Inflammatory macrophage (primary cell): ENCODE measurements at places on chromosomes 4 and X.

GRCh38 chrX:7514871-7515599 is 327.9 kb upstream of the VCX start:
- no peak for DNase-seq

DNA sequence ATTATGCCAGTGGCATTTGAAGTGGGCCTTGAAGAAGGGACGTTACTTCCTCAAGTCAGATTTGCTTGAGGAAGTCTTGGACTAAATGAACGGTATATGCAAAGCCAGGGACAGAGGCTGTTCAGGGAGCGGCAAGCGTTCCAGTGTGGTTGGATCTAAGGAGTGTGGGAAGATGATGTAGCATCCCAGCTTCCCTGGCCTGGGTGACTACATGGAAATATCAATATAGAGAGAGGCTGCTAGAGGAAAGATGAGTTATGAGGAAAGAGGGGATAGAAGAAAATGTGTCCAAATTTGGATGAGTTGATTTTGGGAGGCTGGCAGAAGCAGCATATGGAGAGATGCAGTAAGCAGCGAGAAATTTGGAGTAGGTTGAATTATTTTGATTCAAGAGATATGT is 432.5 kb upstream of the TENM3 start:
- DNase-seq: no peak

DNA sequence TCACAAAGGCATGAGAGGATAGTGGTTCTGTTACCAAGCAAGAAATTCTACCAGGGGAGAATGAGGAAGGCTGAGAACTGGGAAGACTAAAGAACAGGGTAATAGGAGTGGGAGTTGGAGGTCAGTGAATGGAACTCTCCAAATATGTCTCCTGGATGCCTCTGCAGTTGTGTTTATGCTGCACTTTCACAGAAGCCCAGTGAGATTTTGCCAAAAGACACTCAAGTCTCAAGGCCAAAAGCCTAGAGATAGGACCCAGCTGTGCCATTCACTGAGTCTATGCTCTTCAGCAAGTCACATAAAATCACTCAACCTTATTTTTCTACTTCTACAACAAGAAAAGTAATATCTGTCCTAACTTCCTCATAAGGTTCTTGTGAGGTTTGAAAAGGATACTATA is 285.4 kb downstream of the UNC5C start:
- DNase-seq: no peak

DNA sequence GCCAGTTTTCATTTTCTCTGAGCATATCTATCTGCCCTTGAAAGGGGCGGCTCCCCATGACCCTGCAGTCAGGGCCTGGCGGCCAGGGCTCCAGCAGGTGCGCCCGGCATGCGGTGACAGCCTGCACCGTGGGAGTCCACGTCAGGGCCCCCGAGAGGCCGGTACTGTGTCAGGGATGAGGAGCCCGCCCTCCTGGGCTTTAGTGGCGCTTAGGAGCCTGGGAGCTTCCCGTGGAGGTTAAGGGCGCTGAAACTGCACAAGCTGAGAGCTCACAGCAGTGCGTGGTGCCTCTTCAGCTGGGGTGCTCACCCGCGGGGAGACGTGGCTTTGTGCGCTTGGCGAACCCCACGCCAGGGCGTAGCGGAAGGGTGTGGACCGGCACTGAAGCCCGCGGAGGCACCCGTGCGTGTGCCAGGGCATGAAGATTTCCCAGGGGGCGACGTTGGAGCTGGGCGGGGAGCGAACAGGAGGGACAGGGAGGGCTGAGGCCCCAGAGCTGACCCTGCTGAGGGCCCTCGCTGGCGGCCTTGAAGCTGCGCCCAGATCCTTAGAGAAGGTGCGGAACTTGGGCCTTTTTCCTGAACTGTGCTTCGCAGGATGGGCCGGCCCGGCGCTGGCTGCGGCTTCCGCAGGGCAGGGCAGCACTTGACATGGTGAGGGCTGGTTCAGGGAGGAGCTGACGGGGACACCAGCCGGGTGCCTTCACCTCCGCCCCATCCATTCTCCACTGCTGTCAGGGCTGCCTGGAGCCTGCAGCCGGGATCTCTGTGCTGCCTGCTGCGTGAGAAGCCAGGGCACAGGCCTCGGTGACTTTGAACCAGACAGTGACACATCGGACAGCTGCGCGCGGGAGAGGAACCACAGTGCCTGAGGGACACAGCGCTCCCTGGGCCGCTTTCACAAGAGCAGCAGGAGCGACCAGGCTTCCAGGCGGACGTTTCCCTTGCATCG is 32.9 kb downstream of the HTT-AS start:
- DNase-seq: peak; percentile 61

GRCh38 chr4:25560605-25561004 is 95.0 kb upstream of the SLC34A2 start:
- DNase-seq: no peak

GRCh38 chr4:63214076-63214475 is 1195.2 kb downstream of the TECRL start:
- DNase-seq: no peak

GRCh38 chr4:35556387-35556786 is 687.9 kb downstream of the ARAP2 start:
- DNase-seq: no peak

- DNase-seq: no peak
Measured at GRCh38 chrX:124018023-124018422, 56.5 kb downstream of the STAG2 start.

GRCh38 chrX:15073313-15073712 is 196.6 kb downstream of the ASB9 start:
- DNase-seq: no peak

GRCh38 chr4:4762909-4763821 is 96.3 kb upstream of the MSX1 start:
- DNase-seq: no peak

GRCh38 chrX:131316260-131316659 is 27.2 kb upstream of the IGSF1 start:
- DNase-seq: no peak

DNA sequence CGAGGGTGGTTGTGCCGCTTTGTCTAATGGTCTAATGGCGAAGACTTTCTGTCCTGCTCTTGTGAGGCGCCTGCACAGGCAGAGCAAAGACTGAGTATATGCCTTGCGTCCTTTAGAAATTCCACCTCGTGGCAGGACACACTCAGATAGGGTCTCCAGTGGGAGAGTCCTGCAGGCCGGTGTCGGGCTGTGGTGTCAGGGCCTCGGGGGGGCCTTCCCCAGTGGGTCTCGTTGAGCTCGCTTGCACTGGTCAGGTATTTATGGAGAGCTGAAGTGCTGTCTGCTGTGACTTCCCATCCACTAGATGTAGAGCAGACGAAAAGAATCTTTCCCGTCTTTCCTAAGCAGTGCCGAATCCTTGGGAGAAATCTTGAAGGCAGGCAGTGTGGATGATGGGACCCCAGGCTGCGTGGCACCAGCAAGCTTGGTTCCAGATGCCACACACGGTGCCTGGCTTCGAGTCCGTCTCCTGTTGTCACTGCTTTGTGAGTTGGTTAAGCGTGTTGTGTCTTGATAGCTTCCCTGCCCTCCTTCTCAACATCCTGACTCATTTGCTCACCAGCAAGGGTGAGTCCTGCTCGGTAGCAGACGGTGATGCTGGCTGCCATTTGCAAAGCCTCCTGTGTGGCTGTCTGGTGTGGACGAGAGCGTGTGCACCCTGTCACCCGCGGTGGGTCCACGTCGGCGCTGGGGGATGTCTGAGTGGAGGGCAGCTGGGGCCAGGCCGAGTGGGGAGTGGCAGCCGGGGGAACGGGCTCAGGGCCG is 20.5 kb downstream of the MAEA start:
- no peak for DNase-seq

GRCh38 chr4:140952717-140953116 is 180.6 kb downstream of the RNF150 start:
- no peak for DNase-seq

- DNase-seq: no peak
Measured at GRCh38 chrX:13605611-13606010, 36.2 kb downstream of the EGFL6 start.

DNA sequence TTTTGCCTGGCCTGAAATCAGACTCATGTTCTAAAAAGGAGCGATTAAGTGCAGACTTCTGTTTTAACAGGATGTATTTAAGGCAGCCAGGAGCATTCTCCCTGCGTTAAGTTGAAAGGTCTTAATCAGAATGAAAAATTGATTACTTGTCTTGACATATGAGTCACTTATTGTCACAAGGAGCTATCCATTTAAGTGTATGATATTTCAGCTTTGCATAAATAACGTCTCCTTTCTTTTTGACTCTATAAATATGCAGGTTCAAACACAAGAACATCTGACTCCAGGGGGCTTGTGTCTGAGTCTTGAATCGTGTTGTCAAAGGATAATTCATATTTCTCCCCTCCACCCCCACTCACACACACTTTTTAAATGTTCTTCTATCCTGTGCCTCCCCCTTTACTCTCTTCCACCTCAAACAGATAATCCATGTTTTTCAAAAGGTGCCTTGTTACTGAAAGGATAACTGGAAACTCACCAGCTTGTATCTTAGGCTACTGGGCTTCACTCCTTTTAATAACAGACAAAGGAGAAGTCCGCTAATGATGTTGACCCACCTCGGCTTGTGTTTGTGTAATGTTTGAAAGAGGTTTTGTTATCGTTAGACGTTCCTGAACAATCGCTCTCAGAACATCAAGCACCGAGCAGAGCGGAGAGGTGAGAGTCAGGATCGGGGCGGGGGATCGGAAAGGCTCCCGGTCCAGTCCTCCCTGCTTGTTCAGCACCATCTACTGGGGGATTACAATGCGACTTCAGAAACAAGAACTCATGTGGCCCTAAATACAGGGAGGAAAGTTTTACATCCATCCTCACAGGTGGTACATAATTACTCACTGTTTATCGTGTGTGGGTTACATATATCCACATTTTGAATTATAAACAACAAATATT is 107.5 kb upstream of the RPL34 start:
- DNase-seq: no peak

DNA sequence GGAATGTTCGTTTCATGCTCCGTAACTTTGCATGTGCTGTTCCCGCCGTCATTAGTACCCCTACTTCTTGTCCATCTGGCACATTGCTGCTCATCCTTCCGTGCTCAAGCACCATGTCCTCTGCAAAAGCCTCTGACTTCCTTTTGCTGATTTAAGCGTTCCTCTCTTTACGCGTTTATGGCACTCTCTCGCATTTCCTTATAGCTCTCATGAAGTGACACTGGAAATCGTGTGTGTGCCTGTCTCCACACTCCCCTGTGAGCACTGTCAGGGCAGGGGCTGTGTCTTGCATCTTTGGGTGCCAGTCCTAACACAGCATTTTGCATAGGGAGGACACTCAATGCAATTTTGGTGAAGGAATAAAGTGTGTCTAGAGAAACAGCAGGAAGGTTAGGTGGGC is 210.6 kb upstream of the FAT1 start:
- no peak for DNase-seq

DNA sequence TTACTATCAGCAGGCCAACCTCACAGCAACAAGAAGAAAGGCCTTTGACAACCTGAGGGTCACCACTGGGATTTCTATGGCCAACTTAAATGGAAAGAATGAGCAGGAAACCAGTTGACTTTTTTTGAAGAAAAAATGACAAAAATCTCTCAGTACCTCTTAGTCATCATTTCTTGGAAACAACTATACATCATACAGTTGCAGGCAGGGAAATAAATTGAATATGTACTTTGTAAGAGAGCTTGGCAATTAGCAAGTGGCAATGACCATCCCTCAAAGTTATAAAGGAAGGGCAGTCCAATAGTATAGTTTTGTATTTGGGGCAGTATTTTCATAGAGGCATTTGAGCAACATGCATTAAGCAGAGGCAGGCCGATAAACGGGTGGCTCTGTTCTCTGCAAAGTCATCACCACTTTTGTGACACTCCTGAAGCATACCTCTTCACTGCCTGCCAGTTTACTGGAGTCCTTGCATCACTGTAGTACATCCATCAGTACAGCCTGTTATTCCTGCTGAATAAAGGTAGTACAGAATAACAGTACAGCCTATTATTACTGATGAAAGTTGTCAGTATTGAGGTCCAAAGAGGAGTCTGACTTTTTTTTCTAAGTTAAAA is 83.3 kb upstream of the AMELX start:
- DNase-seq: no peak

DNA sequence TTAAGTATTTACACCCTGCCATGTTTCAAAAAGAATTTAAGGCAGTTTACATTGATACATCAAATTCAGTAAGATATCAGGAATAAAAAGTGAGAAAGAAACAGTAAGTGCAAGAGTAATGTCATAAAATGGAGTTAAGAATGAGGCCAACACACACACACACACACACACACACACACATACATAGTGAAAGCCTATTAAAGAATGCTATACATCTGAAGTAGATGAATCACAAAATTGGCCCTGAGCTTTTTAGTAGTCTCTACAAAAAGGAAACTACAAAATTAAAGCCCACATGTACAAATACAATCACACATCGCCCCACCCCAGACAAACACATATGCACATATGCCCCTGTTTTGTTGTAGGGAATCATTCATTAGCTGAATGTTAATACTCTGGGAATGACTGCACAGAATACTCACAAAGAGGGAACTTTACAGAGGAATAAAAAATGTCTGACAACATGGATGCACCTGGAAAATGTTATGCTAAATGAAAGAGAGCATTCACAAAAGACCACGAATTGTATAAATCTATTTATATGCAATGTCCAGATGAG is 428.8 kb downstream of the IL15 start:
- no peak for DNase-seq

DNA sequence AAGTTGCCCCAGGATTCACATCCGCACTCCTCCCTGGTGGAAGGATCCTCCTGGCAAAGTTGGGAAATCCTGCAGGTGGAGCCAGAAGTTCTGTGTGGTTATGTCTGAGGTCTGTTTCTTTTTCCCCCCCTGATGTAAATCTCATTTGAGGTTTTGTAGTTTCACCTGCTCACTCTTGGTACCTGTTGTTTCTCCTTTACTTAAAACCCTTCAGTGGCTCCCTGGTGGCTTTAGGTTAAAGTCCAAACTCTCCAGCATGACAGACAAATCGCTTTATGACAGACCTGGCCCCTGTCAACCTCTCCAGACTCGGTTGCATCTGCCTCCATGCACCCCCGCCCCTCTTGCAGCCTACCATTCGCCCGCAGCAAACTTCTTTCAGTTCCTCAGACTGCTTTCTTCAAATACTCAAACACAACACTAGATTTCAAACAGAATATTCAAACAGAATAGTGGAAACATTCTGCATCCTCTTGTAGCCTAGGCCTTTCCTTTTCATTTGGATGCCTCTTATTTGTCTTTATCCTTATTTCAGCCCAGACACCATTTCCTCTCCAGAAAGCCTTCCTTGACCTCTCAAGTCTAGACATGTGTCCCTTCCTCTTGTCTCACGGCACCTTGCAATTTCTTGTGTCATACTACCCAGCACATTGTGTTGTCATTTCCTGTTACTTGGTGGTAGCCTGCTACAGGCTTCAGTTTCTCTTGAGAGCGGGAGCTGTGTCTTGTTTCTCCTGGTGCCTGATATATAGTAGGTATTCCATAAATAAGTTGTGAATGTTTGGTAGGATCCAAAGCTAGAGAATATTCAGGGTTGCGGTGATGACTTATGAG is 24.8 kb downstream of the IL13RA1 start:
- DNase-seq: peak; percentile 58

- DNase-seq: no peak
Measured at GRCh38 chrX:16592194-16592770, 57.7 kb upstream of the S100G start.

DNA sequence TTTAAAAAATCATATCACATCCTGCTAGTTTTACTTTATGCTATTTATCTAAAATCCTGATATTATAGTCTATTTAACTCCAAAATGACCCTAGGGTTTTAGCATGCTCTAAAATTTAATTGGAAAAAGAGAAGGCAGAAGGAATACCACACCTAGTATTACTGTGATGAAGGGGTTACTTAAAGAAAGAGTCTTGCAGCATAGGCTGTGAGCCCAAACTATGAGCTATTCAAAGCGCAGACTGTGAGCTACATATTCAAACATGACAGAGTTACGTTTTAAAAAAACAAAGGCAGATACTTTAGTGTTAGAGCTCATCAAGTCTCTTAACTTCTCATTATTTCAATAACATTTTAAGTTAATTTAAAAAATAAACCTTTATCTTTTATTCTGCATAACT is 247.7 kb upstream of the ETNPPL start:
- DNase-seq: no peak
